ENCODE measurements at places on chromosomes 7 and 10.

DNA sequence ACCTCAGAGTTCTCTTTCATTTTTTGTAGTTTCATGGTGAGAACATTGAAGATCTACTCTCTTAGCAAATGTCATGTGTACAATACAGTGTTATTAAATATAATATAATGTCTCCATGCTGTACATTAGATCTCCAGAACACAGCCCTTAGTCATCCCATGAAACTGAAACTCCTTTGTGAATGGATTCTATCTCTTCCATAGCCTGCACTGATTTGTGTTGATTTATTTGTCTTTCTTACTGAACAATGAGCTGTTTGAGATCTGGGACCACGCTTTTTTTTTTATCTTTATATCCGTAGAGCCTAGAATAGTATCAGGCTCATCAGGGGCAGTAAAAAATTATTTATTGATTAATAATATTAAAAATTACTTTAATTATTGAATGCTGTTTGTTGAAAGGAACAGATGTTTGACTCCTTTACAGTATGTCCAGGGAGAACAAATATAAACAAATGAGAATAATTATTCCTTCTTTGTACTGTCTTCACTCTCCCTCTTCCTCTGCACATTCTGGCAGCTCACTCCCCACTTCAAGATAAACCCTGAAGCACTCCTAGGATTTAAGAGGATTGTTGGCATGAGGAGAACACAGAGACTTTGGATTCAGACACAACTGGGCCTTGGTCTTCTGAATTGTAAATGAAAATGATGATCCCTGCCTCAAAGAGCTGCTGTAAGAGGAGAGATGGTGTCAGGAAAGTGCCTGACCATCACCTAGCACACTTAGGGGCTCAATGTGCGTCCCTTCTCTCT lies 81.6 kb upstream of the MSRB2 start:
- no peaks in the 10 kb centered on the region for H3K27me3 ChIP-seq
- no peak for DNase-seq
- H3K27ac ChIP-seq = no peak overlapping the region
- H3K4me1 ChIP-seq = no peaks in the 10 kb centered on the region
- no peaks in the 10 kb centered on the region for H3K36me3 ChIP-seq

GRCh38 chr10:1737222-1738061 lies at the start of gene ADARB2:
TSS of gene ADARB2 (minus strand) at chr10:1737525.
- H3K27me3 ChIP-seq = peaks cover 62% of the 10 kb centered on the region
- H3K4me1 ChIP-seq = peaks cover 6% of the 10 kb centered on the region
- no peaks in the 10 kb centered on the region for H3K36me3 ChIP-seq
- H3K27ac ChIP-seq = no peak within 1 kb of the TSS
- no peak within 1 kb of the TSS for H3K4me3 ChIP-seq

DNA sequence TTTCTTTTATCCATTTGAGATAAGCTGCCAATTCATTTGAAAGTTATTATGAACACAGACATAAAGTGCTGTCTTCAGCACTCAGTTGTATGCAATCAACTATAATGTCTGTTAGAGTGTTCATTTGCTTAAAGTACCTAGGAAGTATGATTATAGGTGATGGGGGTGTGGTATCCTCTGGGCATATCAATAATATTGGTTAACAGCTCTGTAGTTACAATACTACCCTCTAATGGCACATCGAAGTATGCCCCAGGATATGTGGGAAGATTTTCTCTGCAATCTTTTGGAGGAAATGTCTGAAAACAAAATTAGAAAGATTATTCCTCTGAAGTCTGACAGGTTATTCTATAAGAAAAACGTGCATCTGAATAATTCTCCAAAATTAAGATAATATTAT lies 429.7 kb downstream of the ARL4A start:
- no peak overlapping the region for H3K4me3 ChIP-seq
- H3K27ac ChIP-seq = no peak overlapping the region

DNA sequence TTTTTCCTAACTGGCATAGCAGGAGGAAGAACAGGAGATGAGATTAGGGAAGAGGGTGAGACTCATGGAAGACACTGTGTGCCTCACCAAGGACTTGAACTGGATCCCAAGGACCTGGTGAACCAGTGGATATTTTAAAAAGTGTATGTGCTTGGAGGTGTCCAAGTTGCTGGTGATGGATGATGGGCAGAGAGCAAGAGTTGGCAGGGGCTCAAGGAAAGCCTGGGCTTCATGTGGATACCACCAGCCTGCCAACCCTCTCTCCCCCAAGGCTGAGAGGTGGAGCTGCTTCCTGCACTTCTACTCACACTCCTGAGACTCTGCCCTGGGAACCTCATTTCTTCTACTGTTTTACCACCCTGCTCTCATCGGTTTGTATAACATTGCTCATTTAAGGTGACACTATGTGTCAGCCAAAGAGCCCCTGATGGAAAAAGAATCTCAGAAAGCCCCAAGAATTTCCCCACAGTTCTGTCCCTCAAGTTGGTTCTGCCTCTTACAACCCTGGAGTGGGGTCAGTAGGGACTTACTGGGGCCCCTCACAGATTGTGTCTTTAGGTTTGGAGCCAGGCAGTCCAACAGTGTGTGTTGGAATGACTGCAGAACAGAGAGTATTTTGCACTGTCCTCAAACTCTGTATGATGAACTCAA lies 56.2 kb upstream of the PDCD4 start:
- H3K36me3 ChIP-seq = no peaks in the 10 kb centered on the region
- H3K27me3 ChIP-seq = peaks cover under 1% of the 10 kb centered on the region
- H3K27ac ChIP-seq = no peak overlapping the region
- DNase-seq = no peak
- peaks cover 12% of the 10 kb centered on the region for H3K4me1 ChIP-seq

DNA sequence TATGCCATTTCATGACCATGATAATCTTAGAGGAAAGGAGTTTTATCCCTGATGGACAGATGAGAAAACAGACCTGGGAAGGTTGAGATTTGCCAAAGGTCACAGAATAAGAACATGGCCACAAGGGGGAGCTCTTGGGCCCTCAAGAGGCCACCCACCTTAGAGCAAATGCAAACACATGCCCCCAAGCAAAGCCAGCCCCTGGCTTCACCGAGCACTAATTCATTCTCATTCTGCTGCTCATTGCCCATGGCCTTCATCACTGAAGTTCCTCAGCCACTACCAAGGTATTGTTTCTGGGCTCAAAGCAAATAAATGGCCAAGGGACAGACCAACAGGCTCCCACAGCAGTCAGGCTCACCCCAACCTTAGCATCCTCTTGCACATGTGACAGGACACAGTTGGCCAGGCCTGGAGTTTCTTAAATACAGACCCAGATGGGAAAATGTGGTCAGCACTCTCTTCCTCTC lies 44.2 kb downstream of the PDLIM1 start:
- peak; percentile 80 for DNase-seq
- H3K36me3 ChIP-seq = no peaks in the 10 kb centered on the region
- no peak overlapping the region for H3K27ac ChIP-seq

GRCh38 chr10:114380060-114380459 lies 24.2 kb downstream of the AFAP1L2 start:
- H3K27me3 ChIP-seq = peaks cover 36% of the 10 kb centered on the region
- no peak for DNase-seq
- H3K27ac ChIP-seq = no peak overlapping the region
- H3K4me1 ChIP-seq = no peaks in the 10 kb centered on the region

GRCh38 chr10:23994459-23995046 lies 214.4 kb upstream of the KIAA1217 start:
- peak; percentile 31 for DNase-seq
- no peaks in the 10 kb centered on the region for H3K36me3 ChIP-seq
- H3K27ac ChIP-seq = no peak overlapping the region
- no peak overlapping the region for H3K4me3 ChIP-seq
- no peaks in the 10 kb centered on the region for H3K4me1 ChIP-seq
- H3K27me3 ChIP-seq = no peaks in the 10 kb centered on the region

Measured in activated naive CD4-positive, alpha-beta T cell treated with anti-CD3 and anti-CD28 coated beads, Interleukin-2, amount 10 ng/mL, durations not matched to agents 7 days and 5 days (primary cell).